Endothelial cell (in vitro differentiated cells): ENCODE measurements at places on chromosomes 11 and 22. TPM values are rescaled to one million over a fixed set of nuclear protein-coding genes. Genes with fewer than 3 reads are reported as not detected.

DNA sequence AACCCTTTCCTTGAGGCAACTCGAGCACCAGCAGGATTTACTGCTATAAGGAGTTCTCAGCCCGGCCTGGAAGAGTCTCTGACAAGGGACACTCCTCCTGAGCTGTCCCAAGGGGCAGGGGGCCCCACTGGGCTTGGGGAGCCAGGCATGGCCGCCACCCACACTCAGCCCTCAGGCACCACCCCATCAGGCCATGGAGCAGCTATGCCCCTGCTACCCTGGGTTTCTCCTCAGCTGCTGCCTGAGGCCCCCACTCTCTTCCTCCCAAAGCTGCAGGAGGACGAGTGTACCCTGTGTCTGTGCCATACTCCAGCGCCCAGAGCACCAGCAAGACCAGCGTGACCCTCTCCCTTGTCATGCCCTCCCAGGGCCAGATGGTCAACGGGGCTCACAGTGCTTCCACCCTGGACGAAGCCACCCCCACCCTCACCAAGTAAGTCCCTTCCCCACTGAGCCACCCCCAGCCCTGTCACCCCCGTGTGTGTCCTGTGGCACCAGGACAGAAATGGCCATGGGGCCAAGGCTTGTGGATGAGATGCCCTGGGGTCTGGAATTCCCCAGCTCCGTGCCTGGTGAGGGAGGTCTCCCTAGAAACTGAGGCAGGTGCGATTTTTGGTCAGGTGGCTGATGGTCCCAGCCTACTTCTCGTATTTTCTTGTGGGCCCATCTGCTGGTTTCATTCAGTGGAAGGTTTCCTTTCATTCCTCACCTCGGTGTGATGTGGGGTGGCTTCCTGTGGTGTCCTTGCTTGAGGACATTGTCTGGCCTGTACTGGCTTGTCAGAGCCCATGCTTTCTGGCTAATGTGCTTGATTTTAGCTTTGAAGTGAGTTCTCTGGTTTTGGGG lies 28.4 kb downstream of the TAB1 start:
- DNase-seq, result no peak

- no peak for DNase-seq
Observed at GRCh38 chr11:76553554-76554476, 109.0 kb downstream of the EMSY start.

- no peak for DNase-seq
Observed at GRCh38 chr11:65452806-65453490, 30.4 kb downstream of the NEAT1 start.

DNA sequence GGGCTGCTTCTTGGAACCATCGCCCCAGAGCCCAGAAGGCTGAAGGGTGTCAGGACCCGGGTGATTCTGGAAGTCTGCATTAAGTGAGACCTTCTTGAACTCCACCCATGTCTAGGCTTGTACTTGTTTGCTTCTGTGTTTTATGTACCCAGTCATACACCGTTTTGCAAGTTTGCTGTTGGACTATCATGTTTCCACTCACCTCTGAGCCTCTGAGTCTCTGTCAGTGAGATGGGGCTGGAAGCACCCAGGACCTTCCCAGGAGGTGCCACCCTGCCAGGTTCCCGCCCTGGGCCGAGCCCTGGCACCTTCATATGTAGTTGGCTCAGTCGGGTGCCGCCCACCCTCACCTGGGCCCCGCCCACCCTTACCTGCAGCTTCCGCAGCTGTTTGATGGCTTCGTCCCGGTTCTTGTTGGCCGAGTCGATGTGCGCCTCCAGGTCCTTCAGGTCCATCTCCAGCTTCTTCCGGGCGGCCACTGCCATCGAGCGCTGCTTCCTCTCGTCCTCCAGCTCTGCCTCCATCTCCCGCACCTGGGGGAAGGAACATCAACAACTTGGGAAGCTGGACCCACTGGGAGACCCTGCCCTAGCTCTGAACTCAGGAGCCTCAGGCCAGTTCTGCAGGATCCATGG lies 35.1 kb downstream of the APOL1 start:
- no peak for DNase-seq

- DNase-seq, result no peak
Observed at GRCh38 chr22:48153726-48154125, 1391.3 kb downstream of the TBC1D22A start.

DNA sequence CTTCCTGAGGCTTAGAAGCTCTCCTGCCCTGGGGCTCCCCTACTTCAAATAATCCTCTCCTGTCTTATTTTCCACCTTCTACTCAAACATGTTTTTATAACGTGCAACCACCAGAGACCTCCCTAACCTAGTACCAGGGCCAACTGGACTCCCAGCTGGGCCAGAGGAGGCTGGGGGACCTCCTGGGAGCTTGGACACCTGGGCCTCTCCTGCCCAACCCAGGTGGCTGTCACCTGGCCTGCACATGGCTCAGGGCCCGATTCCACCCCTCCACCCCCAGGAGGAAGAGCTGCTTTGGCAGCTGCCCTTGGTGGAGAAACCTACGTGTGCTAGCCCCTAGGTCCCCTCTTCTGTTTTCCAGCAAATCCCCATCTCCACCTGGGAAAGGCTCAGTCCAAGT lies 105.2 kb downstream of the ABTB2 start:
- no peak for DNase-seq

- no peak for DNase-seq
Observed at GRCh38 chr11:45475173-45475572, 189.0 kb upstream of the SYT13 start.

GRCh38 chr11:96254087-96254486 lies 88.9 kb downstream of the MAML2 start:
- peak; percentile 30 for DNase-seq

DNA sequence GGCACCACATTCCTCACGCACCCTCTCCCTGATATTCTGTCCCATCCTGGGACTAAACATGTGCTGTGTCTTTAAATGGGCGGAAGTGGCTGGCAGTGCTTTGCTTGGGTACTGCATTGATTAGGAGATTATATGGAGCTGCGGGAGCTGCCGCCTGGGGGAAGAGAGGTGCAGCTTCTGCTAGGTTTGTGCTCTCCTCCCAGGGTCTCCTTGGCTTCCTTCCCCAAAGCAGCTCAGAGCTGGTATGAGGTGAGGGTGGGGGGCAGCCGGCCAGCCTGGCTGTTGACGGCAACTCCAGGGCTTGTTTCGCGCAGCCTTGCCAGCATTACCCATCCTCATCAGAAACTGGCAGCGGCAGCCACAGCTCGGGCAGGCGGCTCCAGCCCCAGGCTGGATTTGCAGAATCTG lies 95.4 kb downstream of the GRAMD1B start:
- no peak for DNase-seq

DNA sequence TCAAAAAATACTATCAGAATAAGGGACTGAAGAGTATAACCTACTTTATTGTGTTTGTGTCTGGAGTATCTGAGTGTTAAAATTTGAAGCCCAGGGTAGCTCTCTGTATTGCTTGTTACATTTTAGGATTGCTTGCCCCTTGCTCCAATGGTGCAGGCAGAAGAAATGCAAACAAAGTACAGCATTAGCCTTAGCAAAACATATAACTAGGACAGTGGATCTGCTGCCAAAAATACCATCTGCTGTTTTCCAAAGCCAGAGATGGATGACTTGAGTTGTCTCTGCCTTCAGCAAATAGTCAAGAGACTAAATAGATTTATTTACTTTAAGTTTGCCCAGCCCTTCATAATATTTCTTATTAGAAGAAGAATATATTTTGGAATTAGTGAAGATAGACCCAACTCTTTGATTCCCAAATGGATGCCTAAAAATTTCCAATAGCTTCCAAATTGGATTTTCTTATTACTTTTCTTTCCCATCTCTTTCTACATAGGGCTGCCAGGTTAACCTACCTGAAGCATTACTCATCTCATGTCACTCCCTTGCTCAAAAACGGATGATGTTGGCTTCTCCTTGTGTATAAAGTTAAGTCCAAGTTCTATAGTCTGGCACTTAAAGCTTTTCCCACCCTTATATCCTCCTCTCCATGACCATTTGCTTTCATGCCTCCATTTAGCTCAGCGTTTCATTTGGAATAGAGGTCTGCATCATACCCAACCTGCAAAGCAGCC lies 66.3 kb downstream of the LDLRAD3 start:
- DNase-seq, result no peak

DNA sequence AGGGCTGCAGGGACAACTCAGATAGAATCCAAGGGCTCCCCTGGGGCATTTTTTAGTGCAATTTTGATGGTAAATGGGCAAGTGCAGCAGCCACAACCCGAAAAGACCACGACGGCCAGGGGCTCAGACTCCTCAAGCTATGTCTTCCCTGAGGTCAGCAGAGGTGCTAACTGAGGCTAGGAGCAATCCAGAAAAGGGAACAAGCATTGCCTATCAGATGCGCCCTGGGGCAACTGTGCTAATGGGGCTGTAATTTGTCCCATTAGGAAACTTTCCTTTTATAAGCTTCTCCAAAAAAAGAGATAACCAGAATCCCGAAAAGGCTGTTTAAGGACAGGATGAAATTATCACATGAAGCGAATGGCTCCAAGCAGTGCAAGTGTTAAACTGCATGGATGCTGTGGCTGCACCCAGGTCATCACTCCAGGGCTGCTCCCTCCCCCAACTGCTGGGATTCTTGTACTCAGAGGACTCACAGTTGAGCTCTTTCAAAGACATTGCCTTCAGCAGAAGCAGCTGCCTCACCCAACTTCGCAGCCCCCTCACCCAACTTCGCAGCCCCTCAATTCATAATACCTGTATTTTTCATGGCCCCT lies 2.8 kb upstream of the CD3E start:
- no peak for DNase-seq

DNA sequence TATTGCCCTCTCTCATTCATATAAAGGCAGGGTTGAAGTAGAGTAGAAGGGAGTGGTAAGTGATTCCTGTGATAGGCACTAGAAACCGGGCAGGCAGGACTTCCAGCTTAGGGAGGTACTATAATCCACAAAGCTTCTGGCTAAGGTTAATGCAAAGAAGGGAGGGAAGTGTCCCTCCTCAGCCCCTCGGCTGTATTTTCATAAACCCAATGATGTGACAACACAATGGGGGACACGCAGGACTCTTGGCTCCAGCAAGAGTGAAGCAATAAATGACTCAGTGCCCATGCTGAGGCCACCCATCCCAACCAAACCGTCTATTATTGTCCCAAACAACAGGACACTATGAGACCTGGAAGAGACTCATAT lies 90.7 kb downstream of the ETS1 start:
- no peak for DNase-seq

The CYTH4 gene
- 0.33 TPM for total RNA-seq

The OR52I2 gene
- total RNA-seq, result not detected

The CCDC188 gene
- total RNA-seq, result not detected

The ELMOD1 gene
- 0.51 TPM for total RNA-seq

The OR4D5 gene
- total RNA-seq, result not detected

The OR8G5 gene
- 0.18 TPM for total RNA-seq

The OR10A2 gene
- not detected for total RNA-seq

The PGA5 gene
- 1.2 TPM for total RNA-seq
